GM23338 (cell line): ENCODE measurements at places on chromosomes 3 and 15. TPM values are rescaled to one million over a fixed set of nuclear protein-coding genes. Genes with fewer than 3 reads are reported as not detected.

SMC4 gene
- 320 and 412 TPM in 2 replicates for polyA plus RNA-seq

PLA1A gene
- polyA plus RNA-seq, result not detected in 2 replicates

GOLGA6L10 gene
- 0.23 TPM in 1 of 2 replicates, not detected in the other for polyA plus RNA-seq

CD96 gene
- polyA plus RNA-seq, result 0.09 and 0.91 TPM in 2 replicates

RHCG gene
- polyA plus RNA-seq, result 0.21 and 0.35 TPM in 2 replicates
